Stimulated activated CD4-positive, alpha-beta T cell treated with anti-CD3 and anti-CD28 coated beads, Interleukin-12 subunit alpha, Interleukin-12 subunit beta, amount 100 ng/mL, for 4 hours (primary cell): ENCODE measurements at places on chromosomes 11 and 22.

GRCh38 chr22:40727964-40728615 lies 48.8 kb downstream of the MCHR1 start:
- DNase-seq: no peak

GRCh38 chr11:122721964-122722266 lies 66.4 kb downstream of the UBASH3B start:
- no peak for DNase-seq

- no peak for DNase-seq
Measured at GRCh38 chr11:44421090-44421675, 111.2 kb upstream of the ALX4 start.

GRCh38 chr11:131713529-131714134 lies 343.2 kb downstream of the NTM start:
- DNase-seq: no peak

GRCh38 chr11:102615894-102616432 lies 9.2 kb downstream of the MMP20 start:
- no peak for DNase-seq

DNA sequence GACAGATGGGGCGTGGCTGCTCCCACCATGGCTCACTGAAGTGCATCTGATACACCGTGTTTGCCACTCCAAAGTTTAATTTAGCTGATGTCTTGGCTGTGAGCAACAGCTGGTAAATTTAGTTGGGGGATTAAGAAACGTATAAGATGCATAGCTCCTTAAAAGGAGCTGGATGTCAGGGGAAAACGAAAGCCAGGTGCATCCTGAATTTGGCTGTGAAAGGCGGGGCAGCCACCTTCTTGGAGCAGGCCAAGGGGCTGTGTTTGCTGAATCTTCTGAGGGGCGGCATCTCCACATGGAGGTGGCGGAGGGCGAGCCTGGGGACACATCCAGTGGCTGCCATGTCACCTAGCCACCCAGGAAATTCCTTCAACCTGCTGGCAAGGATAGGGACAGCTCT lies 20.7 kb upstream of the NCF4 start:
- no peak for DNase-seq

- DNase-seq: no peak
Measured at GRCh38 chr22:33707581-33707980, 212.7 kb downstream of the LARGE1 start.
